Stomach (tissue), 19 donors: ENCODE measurements at places on chromosomes 5 and 9.

- DNase-seq, result no peak
Observed at GRCh38 chr5:107243220-107243579, 427.5 kb downstream of the EFNA5 start.

DNA sequence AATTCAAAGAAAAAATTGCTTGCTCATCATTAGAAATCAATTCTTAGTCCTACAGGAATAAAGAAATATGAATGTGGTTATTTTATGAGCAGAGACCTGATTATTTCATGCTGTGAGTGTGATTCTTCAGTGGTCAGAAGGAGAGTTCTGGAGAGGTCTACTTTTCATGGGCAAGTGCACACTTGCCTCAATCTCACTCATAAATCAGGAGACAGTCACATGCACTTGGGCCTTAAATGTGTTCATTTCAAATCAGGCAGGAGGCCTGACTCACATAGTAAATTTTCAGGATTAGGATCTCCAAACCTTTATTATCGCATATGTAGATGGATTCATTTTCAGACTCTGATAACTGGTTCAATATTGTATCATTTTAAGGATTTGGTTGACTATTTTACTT is 323.2 kb upstream of the CCNH start:
- no peak for DNase-seq

- DNase-seq, result no peak
Observed at GRCh38 chr5:35618781-35619180, 1.1 kb downstream of the SPEF2 start.

DNA sequence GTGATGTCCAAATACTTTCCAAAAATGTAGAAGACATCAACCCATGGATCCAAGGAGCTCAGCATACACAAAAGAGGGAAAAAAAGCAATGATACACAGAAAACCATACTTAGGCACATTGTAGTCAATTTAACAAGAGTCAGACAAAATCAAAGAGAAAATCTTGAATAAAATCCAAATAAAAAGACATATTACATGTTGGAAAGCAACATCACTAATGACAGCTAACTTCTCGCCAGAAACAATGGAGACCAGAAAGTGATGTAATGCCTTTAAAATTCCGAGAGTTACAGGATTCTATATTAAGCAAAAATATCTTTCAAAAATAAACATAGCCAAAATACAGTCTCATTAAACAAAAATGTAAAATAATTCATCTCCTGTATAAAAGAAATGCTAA is 79.8 kb upstream of the SLCO4C1 start:
- DNase-seq, result no peak

DNA sequence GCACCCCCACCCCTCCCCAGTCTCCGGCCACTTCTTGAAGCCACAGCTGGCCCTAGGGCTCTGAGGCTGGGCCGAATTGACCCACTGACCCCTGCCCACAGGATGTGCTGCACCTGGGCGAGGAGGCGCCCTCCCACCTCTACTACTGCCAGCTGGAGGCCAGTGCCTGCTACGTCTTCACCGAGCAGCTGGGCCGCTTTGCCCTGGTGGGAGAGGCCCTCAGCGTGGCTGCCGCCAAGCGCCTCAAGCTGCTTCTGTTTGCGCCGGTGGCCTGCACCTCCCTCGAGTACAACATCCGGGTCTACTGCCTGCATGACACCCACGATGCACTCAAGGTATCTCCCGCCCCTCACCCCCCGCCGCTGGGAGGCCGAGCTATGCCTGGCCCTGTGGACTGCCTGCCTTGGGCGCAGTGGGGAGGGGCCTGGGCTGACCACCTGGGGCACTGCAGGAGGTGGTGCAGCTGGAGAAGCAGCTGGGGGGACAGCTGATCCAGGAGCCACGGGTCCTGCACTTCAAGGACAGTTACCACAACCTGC is 21.3 kb downstream of the HK3 start:
- no peak for DNase-seq

DNA sequence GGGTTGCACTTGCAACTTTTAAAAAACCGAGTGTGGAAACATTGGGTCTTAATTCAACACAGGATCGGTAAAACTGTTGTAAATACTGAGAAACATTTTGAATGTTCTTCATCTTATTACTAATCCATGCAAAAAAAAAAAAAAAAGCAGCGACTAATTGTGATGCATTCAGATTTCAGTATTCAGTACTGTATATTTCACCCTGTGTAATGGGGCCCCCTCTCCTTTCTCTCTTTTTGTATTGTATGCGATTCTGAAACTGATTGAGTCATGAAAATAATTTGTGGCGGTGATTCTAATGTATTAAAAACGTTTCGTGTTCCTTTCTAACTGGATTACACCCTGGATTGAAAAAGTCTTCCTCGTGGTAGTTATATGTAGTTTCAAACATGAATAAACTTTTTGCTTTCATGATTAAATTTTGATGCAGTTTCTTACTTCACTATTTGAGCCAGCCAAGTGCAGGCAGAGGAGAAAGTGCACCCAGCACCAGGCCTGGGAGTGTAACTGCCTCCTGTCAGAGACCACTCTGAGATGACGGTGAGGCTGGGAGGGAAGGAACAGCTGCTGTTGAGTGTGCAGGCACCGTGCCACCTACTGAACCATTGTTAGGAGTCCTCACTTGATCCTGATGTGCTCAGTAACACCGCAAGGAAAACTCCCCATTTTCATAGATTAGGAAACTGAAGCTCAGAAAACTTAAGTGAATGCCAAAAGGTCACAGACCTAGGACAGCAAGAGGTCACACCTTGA is 220.0 kb downstream of the PBX3 start:
- peak; percentile 32 for DNase-seq

GRCh38 chr9:33438926-33439680 is 8.3 kb downstream of the AQP3 start:
- DNase-seq, result no peak
